ENCODE measurements at places on chromosomes 11 and 22.

DNA sequence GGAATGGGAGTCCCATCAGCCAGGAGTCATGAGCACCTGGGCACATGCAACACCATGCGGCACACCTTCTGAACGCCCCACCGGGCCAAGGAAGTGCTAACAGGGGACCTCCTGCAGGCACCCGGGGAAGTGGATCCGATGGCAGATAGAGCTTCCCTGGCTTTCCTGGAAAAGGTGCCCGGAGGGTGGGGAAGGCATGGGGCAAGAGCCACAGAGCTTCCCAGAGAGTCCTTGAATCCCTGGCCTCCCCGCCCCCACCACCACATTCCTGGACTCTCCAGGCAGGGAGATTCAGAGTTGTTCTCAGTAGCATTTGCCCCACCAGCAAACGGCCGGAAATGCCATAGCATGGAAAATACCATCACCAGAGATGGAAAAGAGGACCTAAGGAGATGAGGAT is 8.3 kb downstream of the TRIM29 start:
- no peak for DNase-seq

DNA sequence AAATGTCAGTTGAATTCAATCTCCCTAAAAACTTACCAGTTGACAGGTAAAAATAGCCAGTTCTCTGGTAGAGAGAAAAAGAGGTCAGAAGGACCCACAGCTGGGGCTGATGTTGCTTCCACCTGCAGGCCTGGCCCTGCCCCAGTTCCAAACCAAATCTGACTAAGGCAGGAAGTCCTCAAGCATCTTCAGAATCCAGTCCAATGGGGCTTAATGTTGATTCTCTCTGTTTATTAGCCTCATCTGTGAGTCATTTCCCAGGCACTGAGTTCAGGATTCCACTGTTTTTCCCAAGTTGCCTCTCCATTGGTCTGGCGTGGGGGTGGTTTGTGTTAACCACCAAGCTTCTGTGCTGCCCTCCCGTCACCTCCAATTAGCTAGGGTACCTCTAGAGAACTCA is 601.8 kb downstream of the INSC start:
- no peak for DNase-seq

- no peak for DNase-seq
Measured at GRCh38 chr11:10023212-10023611, 270.8 kb downstream of the SBF2 start.

- no peak for DNase-seq
Measured at GRCh38 chr11:8871171-8871775, 39.7 kb upstream of the AKIP1 start.

- DNase-seq = no peak
Measured at GRCh38 chr11:45523760-45524159, 141.7 kb downstream of the CHST1 start.

DNA sequence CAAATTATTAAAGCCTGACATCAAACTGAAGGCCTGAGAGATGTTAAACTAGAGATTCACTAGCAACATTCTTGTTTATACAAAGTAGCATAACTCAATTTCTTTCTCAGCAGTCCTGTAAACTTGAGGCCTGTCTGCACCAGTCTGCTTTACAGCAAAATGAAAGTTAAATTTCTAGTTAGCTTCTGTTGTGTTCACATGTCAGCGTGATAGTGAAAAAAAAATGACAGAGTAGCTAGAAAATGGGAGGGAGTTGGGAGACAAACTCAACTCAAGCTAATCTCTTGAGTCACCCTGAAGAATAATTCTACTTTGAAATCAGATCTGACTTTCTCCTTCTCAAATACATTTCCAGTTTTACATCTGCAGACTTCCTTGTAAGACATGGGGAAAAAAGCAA is 6.5 kb downstream of the RBFOX2 start:
- DNase-seq = no peak

DNA sequence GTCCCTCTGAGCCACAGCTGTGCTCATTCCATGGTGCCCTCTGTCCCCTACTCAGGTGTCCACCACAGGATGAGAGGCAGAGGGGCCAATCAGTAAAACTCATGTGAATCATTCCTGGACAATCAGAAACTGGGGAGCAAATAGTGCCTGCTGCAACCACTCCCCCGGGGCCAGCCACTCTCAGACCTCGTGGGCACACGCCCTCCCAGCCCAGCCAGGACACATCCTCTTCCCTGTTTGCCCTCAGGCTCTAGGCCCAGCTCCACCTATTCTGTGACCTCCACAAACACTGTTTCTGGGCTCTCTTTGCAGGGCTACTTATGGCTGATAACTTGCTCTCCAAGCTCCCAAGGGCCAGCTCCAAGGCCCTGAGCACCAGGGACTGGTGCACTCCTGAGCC is 14.0 kb upstream of the KCTD14 start:
- no peak for DNase-seq

DNA sequence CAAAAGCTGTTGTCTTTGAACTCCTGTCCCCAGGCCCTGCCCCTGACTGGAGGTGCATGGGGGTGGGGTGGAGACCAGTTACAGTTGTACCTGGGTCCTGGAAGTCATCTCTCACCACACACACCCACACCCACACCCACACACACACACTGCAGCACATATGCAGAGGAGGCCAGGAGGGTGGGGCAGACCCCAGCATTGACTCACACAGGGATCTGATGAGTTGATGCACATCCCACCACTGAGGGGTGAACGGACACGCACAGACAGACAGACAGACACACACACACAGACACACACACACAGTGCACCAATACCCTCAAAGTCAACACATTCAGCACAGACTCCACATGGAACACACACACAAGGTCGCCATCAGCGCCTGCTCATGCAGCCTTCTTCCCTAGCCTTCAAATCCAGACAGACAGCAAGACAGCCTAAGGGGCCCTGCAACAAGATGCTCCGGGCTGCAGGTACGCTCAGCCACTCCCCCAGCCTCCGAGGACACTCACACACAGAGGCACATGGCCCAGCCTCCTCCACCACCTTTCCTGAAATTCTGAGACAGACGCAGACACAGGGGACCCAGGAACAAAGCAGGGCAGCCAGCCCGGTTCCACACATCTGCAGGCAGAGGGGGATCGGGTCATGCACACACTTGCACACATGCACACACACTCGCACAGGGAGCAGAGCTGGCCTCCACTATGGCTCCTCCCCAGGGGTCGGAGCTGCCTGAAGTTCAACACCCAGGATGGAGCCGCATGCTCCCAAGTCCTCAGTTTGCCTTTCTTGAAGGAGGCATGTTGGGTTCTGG is 26.5 kb downstream of the SYT7 start:
- DNase-seq = no peak

- DNase-seq = no peak
Measured at GRCh38 chr22:27329966-27330645, 471.4 kb downstream of the MN1 start.

DNA sequence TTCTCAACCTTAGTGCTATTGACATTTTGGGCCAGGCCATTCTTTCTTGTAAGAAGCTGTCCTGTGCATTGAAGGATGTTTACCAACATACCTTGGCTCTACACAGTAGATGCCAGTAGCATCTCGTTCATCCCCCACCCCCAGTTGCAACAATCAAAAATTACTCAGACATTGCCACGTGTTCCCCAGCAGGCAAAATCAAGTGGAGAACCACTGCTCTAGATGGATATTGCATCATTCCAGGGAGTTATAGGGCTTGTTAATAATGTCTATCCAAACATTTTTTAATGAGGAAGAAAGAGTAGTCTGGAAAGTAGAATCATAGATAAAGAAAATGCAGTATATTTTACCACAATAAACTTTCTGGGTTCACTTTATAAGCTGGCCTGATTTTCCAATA is 64.1 kb downstream of the PRMT3 start:
- DNase-seq = no peak

DNA sequence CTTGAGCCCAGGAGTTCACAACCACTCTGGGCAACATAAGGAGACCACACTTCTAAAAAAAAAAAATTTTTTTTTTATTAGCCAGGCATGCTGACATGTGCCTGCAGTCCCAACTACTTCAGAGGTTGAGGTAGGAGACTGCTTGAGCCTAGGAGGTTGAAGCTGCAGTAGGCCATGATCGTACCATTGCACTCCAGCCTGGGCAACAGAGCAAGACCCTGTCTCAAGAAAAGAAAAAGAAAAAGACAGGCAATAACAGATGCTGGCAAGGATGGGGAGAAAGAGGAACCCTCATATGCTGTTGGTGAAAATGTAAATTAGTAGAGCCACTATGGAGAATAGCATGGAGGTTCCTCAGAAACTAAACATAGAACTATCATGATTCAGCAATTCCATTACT is 64.8 kb downstream of the PAK1 start:
- no peak for DNase-seq

- DNase-seq = no peak
Measured at GRCh38 chr11:46534711-46535110, 59.1 kb downstream of the AMBRA1 start.

DNA sequence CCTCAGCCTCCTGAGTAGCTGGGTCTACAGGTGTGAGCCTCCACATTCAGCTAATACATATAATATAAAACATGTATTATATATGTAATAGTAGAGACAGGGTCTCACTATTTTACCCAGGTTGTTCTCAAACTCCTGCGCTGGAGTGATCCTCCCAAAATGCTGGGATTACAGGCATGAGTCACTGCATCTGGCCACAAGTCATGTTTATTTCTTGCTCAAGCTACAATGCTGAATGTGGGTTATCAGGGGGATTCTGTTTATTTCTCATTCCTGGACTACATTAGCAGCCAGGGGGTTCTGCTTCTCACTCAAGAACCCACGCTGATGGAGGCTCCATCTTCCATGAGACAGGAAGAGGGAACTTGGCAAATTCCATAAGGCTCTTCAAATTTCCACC is 24.8 kb downstream of the FOLR3 start:
- no peak for DNase-seq

- DNase-seq = no peak
Measured at GRCh38 chr11:98568013-98568412, 452.7 kb upstream of the CNTN5 start.

DNA sequence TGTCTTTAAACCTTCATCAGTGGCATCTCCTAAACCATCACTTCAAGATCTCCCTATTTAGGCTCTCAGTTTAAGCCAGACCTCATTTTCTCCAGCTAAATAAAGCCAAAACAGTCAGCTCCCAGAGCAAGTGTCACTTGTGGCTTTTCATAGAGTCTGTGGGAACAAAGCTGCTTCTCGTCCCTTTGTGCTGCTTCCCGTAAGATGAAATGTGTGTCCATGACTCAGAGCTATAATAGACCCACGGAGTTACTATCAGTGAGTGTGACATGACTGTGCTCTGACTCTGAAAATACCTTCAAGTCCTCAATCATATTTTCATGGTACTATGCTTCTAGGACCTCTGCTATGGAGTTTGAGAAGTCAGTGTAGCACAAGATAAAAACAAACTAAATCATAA is 57.3 kb upstream of the SLN start:
- DNase-seq = no peak

DNA sequence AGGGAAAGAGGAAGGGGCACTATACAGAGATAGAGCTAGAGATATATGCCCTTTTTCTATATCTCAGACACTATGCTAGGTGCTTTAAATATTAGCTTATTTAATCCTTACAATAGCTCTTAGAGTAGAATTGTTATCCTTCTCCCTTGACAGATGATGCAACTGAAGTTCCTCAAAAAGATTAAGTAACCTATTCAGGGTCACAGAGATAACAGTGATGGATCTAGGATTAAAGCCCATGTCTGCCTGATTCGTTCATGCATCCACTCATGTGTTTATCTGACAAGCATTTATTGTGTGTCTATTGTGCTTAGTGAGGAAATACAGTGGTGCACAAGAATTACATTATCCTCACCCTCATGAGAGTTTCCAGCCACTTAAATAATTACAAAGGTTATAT is 8.7 kb downstream of the CCDC83 start:
- no peak for DNase-seq

GRCh38 chr11:76962583-76963416 is 71.4 kb upstream of the B3GNT6 start:
- DNase-seq = no peak

- no peak for DNase-seq
Measured at GRCh38 chr22:23154461-23154860, 9.2 kb downstream of the RAB36 start.

GRCh38 chr22:45072322-45072903 is 62.6 kb upstream of the PHF21B start:
- DNase-seq = no peak

- DNase-seq = no peak
Measured at GRCh38 chr11:11035331-11035730, 177.5 kb upstream of the ZBED5 start.

- no peak for DNase-seq
Measured at GRCh38 chr11:126533560-126533959, 178.1 kb downstream of the ST3GAL4 start.

- DNase-seq = no peak
Measured at GRCh38 chr11:59730896-59731565, 17.4 kb upstream of the OR10V1 start.

- no peak for DNase-seq
Measured at GRCh38 chr11:71130106-71130505, 122.3 kb downstream of the SHANK2 start.

- DNase-seq = no peak
Measured at GRCh38 chr11:15507592-15507991, 392.9 kb downstream of the INSC start.

DNA sequence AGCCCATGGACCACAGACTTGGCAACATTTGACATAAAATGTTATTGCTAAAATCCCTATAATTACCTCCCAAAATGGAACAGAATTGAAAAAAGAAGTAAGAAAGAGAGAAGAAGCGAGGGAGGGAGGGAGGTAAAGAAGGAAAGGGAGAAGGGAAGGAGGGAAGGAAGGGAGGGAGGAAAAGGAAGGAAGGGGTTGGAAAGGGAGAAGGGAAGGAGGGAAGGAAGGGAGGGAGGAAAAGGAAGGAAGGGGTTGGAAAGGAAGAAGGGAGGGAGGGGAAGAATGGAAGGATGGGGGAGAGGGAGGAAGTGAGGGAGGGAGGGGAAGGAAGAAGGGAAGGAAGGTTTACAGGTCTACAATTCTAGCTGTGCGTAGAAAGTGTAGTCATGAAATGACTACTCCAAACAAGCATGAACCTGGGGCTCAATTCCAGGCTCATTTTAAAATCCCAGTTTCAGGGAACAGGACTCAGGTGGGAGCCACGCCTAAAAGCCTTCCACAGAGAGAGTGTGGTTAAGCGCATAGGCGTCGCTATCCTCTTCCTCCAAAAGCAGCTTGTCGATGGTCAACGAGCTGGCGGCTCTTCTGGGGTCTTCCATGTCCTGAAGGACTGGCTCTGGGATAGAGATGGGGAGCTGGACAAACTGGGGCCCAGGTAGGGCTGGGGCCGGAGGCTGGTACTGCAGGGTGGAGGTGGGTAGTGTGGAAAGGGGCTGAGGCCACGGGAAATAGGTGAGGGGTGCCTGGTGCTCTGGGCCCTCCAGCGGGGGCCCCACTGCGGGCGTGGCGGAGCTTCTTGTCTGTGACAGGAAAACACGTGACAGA is 25.1 kb downstream of the POU2AF1 start:
- DNase-seq = no peak

GRCh38 chr11:73539506-73540084 is 58.3 kb downstream of the FAM168A start:
- no peak for DNase-seq

DNA sequence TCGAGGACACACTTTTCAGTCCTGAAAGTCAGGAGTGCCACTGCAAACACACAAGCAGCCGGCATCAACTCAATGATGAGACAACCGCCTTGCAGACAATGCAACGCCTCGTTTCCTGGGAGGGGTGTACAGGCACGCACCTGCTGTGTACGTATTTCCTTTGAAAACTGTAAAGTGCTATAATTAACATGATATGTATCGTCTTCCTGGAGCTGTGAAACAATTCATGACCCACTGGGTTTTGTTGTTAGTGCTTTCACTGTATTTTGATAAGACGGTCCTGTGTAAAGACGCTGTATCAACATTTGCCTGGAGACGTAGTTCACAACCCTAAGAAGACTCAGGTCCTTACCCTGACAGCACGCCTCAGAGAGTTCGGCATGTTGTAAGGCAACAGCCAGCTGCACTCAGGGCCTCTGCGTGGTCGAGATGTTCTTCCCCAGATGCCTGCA is 105.7 kb upstream of the ANO1 start:
- peak; percentile 73 for DNase-seq
